ENCODE measurements at places on chromosomes 2 and 18.
A peak's percentile ranks its signal among the peaks of the same experiment; 100 is the strongest.

- no peak for DNase-seq
Measured at GRCh38 chr2:119679526-119679837, 481 bp downstream of the TMEM177 start.

DNA sequence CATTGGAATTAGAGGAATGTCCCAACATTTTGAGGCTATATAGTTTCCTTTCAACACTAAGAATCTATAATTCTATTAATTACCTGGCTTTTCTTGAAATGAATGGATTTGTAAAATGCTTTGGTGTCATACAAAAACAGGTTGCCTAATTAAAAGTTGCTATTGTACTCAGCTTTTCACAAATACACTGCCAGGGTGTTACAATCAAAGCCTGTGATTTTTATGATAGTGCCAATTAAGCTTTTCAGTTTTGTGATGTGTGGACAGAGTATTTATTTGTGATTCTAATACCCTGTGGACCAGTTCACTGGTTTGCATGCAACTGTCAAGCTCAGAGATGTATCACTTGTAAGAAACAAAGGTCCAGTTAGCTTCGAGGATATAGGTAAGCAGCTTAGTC, 71.8 kb downstream of the NAB1 start:
- DNase-seq = no peak

- DNase-seq = no peak
Measured at GRCh38 chr18:76985156-76985950, 147.2 kb downstream of the MBP start.

GRCh38 chr2:23399674-23400261, 14.8 kb downstream of the KLHL29 start:
- DNase-seq = no peak

DNA sequence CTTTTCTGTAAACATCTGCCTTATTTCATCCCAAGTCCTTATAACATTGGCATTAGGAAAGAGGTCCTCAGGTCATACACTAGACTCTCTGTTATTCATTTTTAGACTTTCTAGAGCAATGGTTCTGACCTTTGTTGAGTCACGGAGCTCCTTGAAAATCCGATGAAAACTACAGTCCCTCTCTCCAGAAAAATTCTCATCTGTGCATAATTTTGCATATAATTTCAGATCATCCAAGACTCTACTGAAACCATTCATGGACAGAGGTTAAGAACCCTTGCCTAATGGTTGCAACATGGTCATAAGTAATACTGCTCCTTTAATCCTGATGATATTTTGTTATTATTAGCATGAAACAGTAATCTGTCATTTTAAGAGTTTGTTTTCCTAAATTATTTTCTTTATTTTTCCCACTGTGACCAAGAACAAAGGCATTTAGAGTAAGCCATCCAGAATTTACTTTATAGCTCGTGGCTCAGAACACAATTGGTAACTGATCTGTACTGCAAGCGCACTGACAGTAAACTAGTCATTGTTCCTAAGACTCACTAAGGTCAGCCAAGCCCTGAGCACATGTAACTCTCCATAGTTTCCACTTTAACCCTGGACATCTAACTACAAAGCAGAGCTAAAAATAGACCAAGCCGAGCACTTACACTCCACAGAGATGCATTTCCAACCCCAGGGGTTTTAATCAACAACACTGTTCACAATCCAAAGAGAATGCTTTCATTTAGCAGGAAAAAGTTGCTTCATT, 8.4 kb downstream of the MYOM1 start:
- peak; percentile 35 for DNase-seq

DNA sequence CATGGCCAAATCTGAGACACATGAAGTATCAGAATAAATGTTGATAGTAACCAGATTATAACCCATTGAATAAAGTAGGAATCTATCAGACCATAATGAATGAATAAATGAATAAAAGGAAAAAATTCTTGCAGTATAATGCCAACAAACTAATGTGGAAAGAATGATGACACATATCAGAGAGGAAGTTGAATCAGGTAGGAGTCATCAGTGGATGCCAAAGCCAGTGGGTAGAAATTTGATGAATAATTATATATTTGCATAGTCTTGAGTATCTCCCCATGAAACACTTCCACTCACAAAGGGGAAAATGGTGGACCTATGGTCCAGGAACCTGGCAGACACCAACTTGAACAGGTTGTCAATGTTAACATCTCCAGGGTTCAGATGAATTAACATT, 68.6 kb downstream of the GALNT3 start:
- no peak for DNase-seq

DNA sequence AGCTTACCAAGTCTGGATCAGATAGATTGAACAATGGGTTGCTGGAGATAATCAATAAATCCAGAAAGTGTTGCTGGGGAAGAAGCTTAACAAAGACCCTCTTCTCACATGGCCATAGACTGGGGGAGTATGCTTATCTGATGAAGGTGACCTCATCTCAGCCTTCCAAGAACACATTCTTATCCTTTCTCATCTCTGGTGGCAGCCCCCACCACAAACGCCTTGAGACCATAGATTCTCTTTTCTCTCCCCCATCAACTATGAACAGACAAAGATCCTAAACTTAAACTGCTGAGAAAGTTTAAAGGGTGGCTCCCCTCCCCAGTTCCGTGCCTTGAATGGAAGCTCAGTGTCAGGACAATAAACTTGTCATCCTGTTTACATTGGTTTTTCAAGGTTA, 428.7 kb upstream of the TRIB2 start:
- DNase-seq = no peak

DNA sequence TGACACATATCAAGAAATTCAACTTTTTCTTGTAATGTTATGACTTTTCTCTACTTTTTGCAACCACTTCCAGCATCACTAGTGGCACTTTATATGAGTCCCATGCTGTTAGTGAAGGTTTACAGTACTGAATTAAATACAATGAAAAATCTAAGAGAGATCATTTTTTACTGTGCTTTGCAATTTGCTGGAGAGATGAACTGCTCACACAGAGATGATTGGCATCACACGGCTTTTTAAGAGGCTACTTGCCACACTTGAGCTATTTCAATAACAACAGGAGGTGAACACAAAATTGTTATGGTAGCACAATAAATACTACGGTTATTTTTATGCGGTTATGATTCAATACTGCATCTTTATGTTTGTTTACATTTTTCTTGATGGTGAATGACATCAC, 88.9 kb downstream of the DAW1 start:
- DNase-seq = no peak

GRCh38 chr2:189082376-189082975, 97.1 kb downstream of the COL5A2 start:
- peak; percentile 94 for DNase-seq

DNA sequence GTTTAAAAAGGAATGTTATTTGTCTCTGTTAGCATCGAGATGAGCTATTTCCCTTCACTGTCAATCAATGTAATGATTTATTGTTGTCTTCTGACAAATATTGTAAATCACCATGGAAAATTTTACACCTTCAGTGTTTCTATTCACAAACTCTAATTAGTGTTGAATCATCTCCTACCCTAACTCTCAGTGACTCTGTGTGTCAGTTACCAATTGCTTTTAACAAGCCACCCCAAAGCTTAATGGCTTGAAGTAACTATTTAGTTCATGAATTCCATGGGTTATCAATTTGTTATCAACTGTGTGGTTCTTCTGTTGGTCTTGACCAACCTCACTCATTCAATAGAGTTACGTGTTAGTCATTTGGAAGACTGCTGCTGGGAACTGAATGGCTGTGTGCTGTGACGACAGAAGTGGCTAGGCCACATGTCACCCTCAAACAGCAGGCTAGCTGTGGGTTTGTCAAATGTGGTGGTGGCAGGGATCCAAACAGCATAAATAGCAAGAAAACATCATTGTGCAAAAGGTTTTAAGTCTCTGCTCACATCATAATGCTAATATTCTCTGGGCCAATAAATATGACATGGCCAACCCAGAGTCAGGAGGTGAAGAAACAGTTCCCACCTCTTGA, 910.8 kb upstream of the CDH2 start:
- DNase-seq = no peak

DNA sequence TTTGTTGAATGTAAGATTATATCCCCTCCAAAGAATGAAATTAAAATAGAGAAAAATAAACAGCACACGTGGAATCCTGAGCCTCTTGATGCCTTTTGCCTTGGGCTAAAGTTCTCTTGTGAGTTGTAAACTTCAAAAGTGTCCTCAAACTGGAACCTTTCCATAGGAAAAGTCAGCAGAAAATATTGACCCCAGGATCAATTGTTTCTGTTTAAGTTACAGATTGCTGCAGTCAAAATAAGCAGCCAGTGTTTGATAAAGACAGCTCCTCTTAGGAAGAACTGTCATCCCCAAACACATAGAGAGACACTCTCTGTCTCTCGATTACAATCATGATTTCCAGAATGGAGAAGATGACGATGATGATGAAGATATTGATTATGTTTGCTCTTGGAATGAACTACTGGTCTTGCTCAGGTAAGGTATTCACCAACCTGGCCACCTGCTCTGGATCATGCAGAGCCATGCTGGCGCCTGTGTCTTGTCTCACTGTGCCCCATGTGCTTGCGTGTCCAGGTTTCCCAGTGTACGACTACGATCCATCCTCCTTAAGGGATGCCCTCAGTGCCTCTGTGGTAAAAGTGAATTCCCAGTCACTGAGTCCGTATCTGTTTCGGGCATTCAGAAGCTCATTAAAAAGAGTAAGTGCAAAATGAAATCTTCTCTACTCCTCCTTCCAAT, at the start of gene SPP2:
SPP2 (plus strand) TSS at position 248 of the 681 bp plus-strand sequence; CDS start at position 333, 85 bp downstream.
- no peak for DNase-seq

DNA sequence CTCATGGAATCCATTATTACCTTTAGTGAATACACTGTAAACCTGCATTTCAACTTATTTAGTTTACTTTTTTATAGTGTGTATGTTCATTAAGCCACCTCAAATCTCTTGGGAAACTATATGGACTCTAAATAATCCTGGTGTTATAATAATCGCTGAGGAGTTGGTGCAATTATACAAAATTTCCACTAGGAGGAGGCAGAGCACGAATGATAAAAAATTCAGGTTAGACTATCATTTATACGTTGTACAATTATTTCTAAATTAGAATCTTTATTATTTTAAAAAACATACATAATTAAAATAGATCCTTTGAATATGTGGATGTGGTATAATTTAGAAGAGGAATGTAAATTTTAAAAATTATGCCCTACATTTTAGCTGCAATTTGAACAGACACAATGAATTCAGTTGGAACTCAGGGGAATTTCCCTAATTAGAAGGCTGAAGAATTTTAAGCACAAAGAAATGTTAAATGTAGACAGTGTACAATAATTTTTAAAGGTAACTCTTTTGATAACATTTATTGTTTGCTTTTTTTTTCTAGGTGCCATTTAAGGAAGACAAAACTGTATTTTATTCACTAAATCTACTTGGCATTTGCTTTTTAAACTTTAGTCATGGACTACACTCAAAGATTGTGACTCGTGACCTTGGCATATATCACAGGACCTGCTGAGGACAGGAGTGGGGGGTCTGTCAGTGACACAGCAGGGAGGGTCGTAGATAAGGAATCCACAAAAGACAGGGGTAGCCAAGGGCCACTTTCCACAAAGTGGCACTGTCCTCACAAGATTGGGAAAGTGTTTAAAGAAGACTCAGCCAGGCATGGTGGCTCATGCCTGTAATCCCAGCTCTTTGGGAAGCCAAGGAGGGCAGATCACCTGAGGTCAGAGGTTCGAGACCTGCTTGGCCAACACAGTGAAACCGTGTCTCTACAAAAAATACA, 45.5 kb downstream of the RAB12 start:
- peak; percentile 9 for DNase-seq

GRCh38 chr2:82896117-82896516, 1563.0 kb downstream of the SUCLG1 start:
- no peak for DNase-seq

- DNase-seq = no peak
Measured at GRCh38 chr2:49686291-49686690, 532.0 kb upstream of the FSHR start.

DNA sequence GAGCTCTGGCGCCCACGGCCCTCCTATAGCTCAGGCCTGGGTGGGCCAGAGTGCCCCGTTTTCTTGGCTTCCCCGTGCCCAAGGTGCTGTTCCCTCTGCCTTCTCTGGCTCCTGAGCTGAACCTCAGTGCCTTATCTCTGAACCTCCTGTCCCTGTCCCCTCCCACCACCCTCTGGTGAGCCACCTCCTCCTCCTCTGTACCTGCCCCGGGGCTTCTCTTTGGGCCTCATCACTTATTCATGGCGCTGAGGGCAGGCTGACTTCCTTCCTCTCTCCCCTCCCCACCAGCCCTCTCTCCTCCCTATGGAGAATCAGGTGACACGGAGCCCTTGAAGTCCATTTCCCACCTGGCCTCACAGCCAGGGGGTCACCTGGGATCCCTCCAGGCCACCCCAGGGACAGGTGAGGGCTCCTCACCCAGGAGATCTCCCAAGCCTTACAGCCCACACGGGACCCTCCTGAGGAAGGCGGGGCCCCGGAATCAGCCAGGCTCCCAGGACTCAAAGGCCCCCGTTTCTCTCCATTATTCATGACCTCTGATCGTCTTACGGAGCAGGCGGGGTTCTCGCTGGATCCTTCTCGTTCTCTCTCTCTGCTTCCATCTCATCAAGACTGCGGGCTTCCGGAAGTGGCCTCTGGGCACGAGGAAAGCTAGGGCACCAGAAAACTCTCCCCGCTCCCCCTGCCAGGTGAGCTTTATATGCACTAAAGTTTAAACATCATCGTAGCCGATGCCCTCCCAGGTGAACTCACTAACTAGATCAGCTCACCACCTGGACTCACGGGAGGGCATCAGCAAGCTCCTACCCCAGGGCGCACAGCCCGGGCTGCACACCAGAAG, at the start of gene LOXHD1:
LOXHD1 (minus strand) TSS at position 106 of the 841 bp plus-strand sequence. CDS start 187 bp downstream, outside the sequence.
- no peak for DNase-seq

DNA sequence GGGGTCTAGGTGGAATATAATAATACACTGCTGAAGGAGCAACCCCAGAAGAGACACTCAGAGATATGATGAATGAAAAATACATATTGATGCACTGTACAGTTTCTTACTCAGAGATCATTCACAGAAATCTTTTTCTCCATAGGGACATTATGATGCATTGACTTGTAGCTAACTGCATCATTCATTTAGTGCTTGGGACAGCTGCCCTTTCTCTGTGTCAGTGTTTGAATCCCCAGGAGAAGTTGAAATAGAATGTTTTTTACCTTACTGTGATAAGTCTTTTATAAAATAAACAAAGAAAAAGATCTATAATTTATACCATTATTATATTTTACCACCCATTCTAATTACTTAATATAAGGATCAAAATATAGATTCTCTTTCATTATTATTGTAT, 91.7 kb upstream of the DSEL start:
- DNase-seq = no peak

Data from umbilical cord (tissue), 2 donors.